SIG-M5 (cell line): ENCODE measurements at places on chromosomes 1 and 21.

GRCh38 chr1:214842856-214843255 is 239.7 kb upstream of the KCNK2 start:
- no peak for DNase-seq

GRCh38 chr1:225737161-225737560 is 40.5 kb upstream of the SRP9 start:
- no peak for DNase-seq

DNA sequence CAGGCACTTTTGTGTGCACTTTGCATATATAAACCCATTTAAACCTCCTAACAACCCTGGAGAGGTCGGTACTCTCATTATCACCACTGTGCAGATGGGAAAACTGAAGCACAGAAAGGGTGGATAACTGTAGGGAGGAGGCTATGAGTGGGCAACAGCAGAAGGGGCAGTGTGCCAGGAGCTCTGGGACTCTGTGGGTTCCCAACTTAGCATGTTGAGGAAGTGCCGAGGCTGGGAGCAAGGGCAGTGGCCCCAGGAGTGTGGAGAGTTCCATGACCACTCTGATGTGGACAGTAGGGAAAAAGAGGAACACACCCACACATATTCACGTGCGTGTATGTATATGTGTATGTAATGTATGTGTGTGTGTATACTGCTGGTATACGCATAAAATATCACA is 25.7 kb upstream of the KCNC4 start:
- DNase-seq: no peak

GRCh38 chr1:169508432-169509338 is 22.9 kb upstream of the SLC19A2 start:
- no peak for DNase-seq

DNA sequence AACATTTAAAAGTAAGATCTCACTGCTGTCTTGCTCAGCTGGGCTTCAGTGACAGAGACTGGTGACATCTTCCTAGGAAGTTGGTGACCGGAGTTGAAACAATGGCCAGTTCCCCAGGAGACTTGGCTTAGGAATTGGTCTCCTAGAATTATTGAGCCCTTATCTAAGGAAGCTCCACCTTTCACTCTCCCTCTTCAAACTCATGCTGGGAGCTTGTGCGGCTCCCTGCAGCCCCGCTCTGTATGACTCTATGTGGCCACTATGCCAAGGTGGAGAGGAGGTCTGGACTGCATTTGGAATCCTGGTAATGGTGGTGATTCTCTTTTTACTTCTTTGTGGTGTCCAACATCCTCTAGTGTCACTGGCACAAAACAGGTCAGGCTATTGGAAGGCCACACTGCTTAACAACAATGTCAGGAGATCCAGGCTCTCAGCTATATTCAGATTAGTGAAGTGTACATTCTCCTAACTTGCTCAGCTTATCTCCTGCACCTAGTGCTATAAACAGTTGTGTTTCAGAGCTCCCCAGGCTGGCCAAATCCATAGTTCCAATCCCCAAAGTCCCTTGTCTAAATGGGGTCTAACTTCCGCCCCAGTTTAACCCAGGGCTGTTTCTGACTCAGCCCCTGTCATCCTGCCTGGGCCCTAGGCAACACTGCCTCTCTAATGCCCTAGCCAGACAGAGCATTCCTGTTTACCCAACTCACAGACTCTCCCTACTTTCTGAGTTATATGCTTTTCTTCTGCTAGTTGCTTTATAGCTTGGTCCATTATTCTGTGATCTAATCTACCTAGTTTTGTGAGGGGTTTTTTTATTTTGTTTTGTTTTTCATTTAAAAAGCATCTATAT is 18.3 kb downstream of the ATP2B4 start:
- DNase-seq: no peak

DNA sequence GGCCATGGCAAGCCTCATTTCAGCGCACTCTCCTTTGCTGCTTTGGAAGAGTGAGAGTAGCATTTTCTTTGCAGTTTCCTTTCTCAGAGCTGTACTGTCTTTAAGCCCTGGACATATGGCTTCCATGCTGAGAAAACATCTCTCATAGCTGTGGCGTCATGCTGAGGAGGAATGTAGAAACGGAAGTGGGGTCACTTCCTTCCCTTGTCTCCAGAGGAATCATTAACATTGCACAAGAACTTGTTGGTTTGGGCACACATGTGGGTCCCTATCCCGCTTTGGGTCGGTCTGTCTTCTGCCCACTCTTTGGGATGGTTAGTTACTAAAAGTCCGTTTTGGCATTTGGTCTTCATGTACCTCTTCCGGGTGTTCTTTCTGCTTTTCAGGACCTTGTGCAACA is 5.6 kb downstream of the MFN2 start:
- no peak for DNase-seq

DNA sequence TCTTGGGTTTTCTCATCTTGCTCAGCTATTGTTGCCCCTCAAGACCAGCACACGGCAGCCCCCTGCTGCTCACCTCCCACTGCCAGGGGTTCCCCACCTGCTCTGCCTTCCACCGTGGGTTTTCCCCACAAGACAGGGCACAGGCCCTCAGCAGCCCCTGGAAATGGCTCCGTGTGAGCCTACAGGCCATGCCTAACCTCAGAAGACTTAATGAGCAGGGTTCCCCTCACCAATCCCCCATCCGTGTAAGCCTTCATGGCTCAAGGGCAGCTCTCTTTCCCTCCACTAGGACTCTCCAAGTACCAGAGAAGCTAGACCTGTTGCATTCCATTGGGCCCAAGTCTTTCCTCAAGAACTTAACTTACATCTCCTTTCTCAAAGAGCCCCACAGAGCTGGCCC is 18.4 kb upstream of the RCAN3 start:
- DNase-seq: no peak

DNA sequence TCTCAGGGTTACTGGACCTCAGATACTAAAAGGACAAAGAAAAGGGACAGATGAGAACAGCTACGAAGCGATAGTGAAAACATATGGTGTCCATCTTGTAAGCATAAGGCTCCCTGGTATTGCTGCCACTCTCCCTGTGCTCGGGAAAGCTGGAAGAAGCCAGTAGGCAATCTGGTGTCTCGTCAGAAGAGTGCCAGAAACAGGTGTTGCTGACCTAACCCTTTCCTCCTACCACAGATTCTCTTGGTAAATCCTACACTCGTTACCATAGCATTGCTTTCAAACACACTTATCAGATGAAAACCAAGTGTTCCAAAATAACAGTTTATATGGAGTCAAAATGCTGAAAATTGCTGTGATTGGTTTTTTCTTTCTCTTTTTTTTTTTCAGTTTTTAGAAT is 146.3 kb downstream of the NRIP1 start:
- no peak for DNase-seq

GRCh38 chr1:107003972-107004371 is 52.5 kb upstream of the PRMT6 start:
- no peak for DNase-seq

GRCh38 chr1:200128944-200129879 is 101.7 kb downstream of the NR5A2 start:
- DNase-seq: no peak

GRCh38 chr21:24759348-24760075 is 847.8 kb downstream of the MRPL39 start:
- no peak for DNase-seq

- DNase-seq: no peak
These were observed 52.4 kb upstream of the SLC2A1 start for GRCh38 chr1:43011020-43011419.

- no peak for DNase-seq
These were observed 132.5 kb downstream of the PRDM2 start for GRCh38 chr1:13832536-13832935.

- no peak for DNase-seq
These were observed 213.0 kb downstream of the CAMTA1 start for GRCh38 chr1:6998267-6998666.

DNA sequence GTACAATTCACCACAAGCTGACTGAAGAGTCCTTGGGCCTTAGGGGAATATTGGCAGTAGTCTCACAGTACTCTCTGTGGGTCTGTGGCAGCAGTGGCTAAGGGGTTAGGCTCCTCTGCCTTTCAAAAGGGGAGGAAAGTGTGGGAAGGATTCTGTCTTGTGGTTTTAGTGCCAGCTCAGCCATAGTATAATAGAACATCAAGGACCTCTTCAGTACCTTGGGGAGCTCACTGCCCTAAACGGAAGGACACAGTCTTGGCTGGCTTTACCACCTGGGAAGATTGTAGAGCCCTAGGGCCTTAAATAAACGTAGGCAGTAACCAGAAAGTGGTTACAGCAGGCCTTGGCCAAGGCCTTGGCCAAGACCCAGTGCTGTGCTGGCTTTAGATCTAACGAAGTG is 265.7 kb downstream of the COL11A1 start:
- no peak for DNase-seq

GRCh38 chr1:24932284-24932683 is 2.2 kb upstream of the RUNX3 start:
- DNase-seq: no peak

- DNase-seq: no peak
These were observed 44.6 kb upstream of the DNASE2B start for GRCh38 chr1:84353695-84354094.

- no peak for DNase-seq
These were observed 192.7 kb upstream of the KIAA0040 start for GRCh38 chr1:175385316-175385715.

GRCh38 chr1:60227601-60228000 is 154.0 kb upstream of the C1orf87 start:
- DNase-seq: no peak

GRCh38 chr1:22154626-22155025 is 11.7 kb upstream of the WNT4 start:
- no peak for DNase-seq

- DNase-seq: no peak
These were observed 279.1 kb upstream of the C1orf105 start for GRCh38 chr1:172141341-172141881.

DNA sequence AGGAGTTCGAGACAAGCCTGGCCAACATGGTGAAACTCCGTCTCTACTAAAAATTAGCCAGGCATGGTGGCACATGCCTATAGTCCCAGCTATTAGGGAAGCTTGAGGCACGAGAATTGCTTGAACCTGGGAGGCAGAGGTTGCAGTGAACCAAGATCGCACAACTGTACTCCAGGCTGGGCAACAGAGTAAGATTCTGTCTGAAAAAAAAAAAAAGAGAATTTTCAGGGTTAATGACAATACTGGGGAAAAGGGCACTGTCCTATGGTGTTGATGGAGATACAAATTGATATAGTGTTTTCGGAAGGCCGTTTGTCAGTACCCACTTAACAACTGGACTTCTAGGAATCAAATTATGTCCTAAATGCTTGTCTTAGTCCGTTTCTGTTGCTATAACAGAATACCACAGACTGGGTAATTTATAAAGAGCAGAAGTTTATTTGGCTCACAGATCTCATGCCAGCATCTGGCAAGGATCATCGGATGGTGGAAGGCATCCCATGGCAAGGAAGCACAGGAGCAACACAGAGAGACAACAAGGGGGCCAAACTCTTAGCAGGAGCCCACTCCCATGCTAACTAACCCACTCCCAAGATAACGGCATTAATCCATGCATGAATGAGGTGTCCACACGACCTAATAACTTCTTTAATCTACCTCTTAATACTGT is 41.3 kb downstream of the ZBTB8A start:
- no peak for DNase-seq

- DNase-seq: no peak
These were observed 2.4 kb downstream of the IPO9 start for GRCh38 chr1:201831371-201831770.

GRCh38 chr1:79043506-79043905 is 37.0 kb upstream of the ADGRL4 start:
- no peak for DNase-seq

DNA sequence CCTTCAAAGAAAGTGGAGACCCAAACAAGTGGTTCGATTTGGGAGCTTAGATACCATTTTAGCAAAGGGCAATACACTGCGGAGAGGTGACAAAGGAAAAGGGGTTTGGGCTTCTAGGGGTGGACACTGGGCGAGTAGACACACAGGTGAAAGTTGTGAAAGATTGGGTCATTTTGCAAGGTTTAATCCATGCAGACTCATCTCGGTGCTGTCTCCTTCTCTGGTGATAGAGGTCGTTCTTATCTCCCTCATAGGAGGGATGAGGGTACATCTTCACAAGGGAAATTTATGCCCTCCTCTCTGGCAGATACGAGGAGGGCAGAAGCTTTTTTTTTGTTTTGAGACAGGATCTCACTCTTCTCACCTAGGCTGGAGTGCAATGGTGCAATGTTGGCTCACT is 6.4 kb upstream of the IGSF5 start:
- DNase-seq: no peak

- no peak for DNase-seq
These were observed 11.5 kb upstream of the VASH2 start for GRCh38 chr1:212938846-212939245.
